ENCODE measurements at places on chromosomes 6 and 20. TPM values are rescaled to one million over a fixed set of nuclear protein-coding genes. Genes with fewer than 3 reads are reported as not detected.

PPIL6 gene
- total RNA-seq: 1.6 TPM

DNA sequence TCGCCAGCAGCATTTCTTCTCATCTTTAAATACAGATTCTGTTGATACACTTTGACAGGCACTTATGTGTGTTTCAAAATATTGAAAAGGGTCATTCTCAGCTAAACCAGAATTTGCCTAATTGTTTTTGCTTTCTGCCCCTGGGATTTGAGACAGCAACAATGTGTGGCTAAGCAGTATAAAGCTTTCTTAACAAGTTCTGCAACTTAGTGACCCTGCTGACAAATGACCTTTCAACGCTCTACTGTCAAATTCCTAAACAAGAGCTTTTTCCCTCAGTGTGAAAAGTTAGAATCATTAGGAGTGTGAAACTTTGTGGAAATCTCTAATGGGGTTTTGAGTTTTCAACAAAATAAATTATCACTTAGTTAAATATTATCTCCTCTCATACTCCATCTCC is 414.6 kb downstream of the RFPL4B start:
- DNase-seq: no peak

DNA sequence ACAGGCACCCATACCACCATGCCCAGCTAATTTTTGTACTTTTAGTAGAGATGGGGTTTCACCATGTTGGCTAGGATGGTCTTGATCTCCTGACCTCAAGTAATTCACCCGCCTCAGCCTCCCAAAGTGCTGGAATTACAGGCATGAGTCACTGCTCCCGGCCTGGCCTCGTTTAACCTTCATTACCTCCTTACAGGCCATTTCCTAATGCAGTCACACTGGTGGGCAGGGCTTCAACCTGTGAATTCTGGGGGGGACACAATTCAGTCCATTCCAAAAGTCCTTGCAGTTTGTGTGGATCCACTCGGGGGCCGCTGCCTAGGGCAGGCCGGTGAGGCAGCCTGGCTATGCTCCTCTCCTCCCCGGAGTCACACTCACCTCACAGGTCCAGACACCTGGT is 112.4 kb upstream of the SNX9 start:
- no peak for DNase-seq

DNA sequence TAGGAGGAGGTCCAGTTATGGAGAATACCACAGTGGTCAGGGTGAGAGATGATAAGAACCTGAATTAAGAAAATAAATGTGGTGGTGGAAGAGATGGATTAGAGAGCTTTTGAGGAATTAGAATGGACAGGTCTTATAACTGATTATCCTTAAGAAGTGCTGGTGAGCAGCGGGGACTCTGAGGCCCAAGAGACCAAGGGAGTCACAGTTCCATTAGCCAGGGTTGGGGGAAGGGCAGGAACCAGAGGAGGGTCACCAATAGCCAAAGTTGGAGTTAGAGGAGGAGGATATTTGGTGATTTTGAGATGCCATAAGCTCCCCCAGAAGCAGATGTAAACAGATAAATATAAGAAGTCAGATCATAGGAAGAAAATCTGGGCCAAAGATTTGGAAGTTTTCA is 87.1 kb upstream of the PAK5 start:
- no peak for DNase-seq

GRCh38 chr6:151652325-151652724 is 155.2 kb upstream of the ESR1 start:
- no peak for DNase-seq

- no peak for DNase-seq
These were observed 80.7 kb upstream of the RIN2 start for GRCh38 chr20:19677336-19677735.

PCSK2 gene
- total RNA-seq: not detected

CLPSL1 gene
- not detected for total RNA-seq

GRCh38 chr6:154410619-154411072 is 54.0 kb upstream of the IPCEF1 start:
- no peak for DNase-seq

GRCh38 chr6:37731888-37732287 is 34.2 kb upstream of the MDGA1 start:
- no peak for DNase-seq

GRCh38 chr20:50824137-50824536 is 29.3 kb downstream of the BCAS4 start:
- DNase-seq: no peak

- DNase-seq: no peak
These were observed 53.8 kb downstream of the PHF3 start for GRCh38 chr6:63689421-63689820.

DNA sequence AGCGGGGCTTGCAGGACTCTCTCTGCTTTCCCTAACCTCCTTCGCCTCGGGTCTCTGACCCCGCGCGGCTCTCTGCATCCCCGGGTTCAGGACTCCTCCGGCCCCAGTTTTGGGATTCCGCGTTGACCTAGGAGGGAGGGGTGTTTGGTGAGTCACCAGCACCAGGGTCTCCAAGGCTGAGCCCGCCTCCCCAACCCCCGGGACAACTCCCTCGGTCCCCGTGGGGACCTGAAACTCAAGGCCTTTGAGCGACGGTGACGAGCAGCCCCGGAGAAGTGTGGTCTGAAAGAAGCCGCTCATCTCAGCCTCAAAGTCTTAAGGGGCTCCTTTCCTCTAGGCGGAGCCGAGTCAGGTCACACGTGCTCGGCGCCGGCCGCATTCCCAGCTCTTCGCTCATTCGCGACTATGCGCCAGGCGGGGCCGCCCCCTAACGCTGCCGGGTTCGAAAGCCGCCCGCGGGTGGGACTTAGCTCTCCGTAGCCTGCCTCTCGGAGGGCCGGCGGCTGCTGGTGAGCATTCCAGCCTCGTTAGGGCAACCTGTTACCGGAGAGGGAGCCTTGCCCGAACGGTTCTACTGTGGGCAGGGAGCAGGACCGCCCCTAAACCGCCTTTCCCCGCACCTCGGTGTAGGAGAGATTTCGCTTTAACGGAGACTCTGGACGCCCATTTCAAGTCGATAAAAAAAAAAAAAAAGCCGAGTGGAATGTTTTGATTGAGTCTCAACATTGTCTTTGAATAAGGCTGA is 3.0 kb upstream of the PRDM13 start:
- no peak for DNase-seq

TNFRSF6B gene
- not detected for total RNA-seq

- DNase-seq: no peak
These were observed 41.7 kb downstream of the ZMYND8 start for GRCh38 chr20:47314647-47315338.

GRCh38 chr6:89977808-89978748 is 83.8 kb downstream of the GJA10 start:
- no peak for DNase-seq

SLC44A4 gene
- total RNA-seq: 0.10 TPM

DNA sequence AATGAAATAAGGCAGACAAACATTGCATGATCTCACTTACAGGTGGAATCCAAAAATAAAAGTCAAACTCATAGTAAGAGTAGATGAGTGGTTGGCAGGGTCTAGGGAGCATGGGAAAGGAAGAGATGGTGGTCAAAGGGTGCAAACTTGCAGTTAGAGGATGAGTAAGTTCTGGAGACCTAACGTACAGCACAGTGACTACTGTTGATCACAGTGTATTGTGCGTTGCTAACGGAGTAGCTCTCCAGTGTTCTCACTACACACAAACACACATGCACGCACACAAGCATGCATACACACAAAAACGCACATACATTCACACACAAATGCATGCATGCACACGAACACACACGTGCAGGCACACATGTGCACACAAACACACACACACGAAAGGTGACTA is 54.9 kb downstream of the LY86 start:
- DNase-seq: no peak

- no peak for DNase-seq
These were observed 34.9 kb upstream of the MTHFD1L start for GRCh38 chr6:150830439-150831165.

- no peak for DNase-seq
These were observed 83.2 kb upstream of the TAB2 start for GRCh38 chr6:149234051-149234962.

DNA sequence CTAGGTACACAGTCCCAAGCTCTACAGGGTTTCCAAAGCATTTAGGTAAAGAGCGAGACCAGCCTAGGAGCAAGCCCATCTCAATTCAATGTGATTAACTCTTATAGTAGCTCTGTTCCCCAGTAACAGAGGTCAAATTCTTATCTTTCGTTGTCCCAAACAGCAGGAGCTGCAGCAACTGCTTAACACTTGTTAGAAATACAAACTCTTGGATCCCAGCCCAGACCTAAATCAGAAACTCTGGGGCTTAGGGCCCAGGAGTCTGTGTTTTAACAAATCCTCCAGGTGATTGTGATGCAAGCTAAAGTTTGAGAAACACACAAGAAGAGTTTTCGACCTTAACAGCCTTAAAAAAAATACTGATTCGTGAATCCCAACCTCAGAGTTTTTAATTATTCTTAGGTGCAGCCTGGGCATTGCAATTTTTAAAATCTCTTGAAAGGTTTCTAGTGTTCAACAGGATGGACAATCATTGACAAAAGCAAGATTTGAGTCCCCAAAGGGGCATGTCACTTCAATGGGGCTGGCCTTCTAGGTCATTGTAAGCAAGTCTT is 127.4 kb upstream of the HCRTR2 start:
- no peak for DNase-seq

CST3 gene
- total RNA-seq: 87.5 TPM

ME1 gene
- total RNA-seq: 0.97 TPM

DNA sequence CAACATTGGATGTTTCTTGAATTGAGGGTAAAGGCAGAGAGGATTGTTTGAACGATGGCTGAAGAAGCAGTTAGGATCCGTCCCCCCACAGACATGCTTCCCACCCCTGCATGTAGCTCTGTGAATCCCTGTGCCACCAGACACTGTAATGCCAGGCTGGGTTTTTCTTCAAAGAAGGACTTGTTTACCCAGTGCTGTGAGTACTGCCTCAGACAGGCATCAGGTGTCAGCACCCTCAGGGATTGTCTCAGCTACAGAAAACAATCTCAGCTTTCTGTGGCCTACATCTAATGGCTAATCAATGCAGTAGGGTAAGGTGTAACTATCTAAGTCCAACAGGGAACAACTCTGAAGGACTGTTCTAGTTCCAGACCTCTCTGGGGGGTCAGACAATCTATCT is 853.0 kb upstream of the EPHA7 start:
- DNase-seq: no peak

C2 gene
- total RNA-seq: not detected

DNA sequence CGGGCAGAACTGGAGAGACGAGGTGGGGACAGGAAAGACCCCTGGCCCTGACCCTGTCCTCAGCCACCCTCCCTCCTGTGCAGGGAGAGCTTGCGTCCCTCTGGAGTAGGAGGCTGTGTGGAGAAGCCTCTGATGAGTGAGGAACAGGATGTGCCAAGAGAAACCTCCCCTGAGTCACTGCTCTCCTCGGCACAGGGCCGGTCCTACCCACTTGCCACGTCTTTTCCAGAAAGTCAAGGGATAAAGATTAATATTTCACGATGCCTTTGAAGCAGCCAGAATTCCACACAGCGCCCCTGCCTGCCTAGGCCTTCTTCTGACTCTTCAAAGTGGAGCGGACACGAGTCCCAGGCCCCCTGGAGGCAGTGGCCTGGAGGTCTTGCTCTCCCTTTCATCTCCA is 34.9 kb upstream of the THBS2 start:
- DNase-seq: no peak

DNA sequence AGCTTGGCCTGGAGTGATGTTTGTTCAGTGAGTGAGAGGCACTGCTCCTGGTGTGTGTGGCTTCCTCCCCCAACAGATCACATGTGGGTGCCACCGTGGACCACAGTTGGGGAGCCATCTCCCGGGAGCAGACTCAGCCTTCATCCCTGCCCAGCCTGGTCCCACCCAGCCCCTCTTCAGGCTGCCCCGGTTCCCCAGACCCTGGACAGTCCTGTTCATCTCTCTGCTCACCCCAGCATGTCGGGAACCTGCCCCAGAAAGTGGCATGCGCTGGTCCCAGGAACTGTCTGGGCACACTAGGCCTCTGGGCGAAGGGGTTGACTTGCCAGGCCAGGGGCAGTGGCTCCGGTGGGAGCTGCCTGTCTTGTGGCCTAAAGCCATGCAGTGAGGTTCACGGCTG is 21.5 kb upstream of the PPP1R3G start:
- no peak for DNase-seq

GRCh38 chr6:37576336-37576737 is 76.6 kb upstream of the CCDC167 start:
- DNase-seq: no peak

DNA sequence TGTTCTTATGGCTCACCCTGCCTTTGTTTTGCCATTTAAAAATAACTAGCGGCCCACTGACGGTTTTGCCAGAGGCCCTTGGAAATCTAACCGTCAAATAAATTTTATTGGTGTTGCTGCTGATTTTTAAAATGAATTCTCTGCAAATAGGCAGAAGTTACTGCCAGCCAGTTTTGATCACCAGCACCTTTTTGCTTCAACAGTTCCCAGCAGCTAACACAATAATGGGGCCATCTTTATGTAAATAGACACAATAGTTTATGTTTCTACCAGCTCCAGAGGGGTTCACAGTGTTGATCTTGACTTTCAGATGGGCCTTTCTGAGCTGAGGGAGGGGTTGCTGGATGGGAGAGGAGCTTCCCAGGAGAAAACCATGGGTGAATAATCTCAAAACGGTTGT is 11.2 kb downstream of the CD83 start:
- no peak for DNase-seq

DNA sequence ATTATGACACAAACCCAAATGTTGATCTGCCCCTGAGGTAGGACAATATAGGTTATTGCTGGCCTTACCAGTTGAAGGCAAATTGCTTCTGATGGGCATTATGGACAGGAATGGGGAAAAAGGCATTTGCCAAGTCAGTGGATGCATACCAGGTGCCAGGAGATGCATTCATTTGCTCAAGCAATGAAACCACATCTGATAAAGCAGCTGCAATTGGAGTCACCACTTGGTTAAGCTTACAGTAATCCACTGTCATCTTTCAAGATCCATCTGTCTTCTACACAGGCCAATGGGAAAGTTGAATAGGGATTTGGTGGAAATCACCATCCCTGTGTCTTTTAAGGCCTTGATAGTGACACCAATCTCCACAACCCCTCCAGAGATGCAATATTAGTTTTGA is 648.6 kb downstream of the COL12A1 start:
- DNase-seq: no peak

DNA sequence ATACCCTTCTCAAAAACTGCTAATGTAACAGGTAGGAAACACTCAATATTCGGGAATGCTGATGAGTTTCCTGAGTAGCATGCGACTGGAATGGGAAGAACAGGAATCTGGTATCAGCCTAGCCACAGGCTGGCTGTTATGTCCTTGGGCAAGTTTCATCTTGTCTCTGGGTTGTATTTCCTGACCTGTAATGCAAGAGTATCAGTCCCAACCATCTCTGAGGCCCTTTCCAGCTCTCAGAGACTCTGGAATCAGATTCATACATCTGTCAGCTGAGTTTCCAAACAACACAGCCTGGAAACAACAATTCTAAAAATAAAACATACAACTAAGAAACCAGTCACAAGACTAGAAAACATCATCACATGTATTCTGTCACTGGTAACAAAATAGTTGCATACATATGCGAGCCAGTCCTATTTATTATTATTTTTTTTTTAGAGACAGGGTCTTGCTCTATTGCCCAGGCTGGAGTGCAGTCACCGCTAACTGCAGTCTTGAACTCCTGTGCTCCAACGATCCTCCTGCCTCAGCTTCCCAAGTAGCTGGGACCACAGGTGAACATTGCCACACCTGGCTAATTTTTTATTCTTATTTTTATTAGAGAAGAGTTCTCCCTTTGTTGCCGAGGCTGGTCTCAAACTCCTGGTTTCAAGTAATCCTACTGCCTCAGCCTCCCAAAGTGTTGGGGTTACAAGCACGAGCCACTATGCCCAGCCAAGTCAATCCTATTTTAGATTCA is 16.7 kb upstream of the TFAP2A start:
- no peak for DNase-seq

- DNase-seq: no peak
These were observed 150.1 kb downstream of the ELOVL4 start for GRCh38 chr6:79797163-79797764.

PLA2G7 gene
- 0.20 TPM for total RNA-seq

GRCh38 chr6:170206851-170207431 is 83.9 kb downstream of the DLL1 start:
- DNase-seq: no peak
